ENCODE measurements at places on chromosomes 1 and 21.
A peak's percentile ranks its signal among the peaks of the same experiment; 100 is the strongest.

DNA sequence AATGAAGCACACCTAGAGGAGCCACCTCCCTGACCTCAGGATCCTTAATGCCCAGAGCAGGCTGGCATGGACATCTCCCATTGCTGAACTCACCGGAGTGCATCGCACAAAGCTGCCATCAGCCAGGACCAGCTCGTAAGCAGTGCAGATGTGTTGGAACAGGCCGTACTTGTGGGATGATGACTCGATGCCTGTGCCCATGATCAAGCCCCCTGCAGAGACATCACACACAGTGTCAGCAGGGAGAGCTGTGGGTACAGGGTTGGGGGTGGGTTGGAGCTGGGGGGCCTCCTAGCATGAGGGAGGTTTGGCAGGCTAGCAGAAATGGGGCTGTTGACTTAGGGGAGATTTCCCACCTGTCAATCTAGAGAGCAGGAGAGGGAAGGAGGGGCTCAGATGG lies 12.0 kb downstream of the DHCR24 start:
- DNase-seq: no peak

- DNase-seq: peak; percentile 87
Measured at GRCh38 chr1:10380594-10381275, 18.1 kb upstream of the PGD start.

GRCh38 chr21:33236766-33237165 lies 7.0 kb downstream of the IFNAR2 start:
- DNase-seq: no peak

GRCh38 chr1:1889847-1890505 lies 911 bp downstream of the GNB1 start:
- DNase-seq: peak; percentile 73

GRCh38 chr1:43442756-43443155 lies 11.0 kb downstream of the HYI start:
- DNase-seq: no peak

DNA sequence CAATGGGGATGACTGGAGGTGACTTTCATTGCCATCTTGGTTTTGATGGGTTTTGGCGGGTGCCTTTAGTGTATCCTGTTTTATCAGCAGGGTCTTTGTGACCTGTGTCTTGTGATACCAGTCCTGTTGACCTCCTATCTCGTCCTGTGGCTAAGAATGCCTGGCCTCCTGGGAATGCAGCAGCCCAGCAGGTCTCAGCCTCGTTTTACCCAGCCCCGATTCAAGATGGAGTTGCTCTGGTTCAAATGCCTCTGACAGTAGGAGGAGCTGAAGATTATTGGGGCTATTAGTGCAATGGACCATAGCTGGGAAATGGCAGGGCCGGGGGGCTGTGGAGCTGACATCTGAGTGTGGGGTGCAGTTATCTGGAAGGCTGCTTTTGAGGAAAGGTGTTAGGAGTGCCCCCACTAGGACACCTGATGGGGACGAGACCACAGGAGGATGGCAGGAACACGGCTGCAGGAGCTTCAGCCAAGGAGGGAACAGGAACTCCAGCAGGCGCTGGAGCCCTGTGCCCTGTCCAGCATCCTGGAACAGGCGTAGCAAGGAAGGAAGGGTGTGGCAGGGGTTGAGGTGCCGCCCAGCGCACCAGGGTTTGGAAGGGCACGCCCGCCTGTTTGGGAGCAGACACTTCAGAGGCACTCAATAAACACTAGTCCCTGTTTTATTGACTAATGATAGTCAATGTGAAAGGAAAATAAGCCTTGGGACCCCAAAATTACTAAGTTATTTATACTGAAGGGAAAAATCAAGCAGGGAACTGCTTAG lies 15.3 kb upstream of the AGPAT3 start:
- no peak for DNase-seq

- DNase-seq: no peak
Measured at GRCh38 chr1:101112051-101112780, 86.6 kb upstream of the DPH5 start.

- DNase-seq: peak; percentile 35
Measured at GRCh38 chr1:210438928-210439841, 110.5 kb downstream of the HHAT start.

- no peak for DNase-seq
Measured at GRCh38 chr1:202078241-202078640, 44.5 kb upstream of the GPR37L1 start.

DNA sequence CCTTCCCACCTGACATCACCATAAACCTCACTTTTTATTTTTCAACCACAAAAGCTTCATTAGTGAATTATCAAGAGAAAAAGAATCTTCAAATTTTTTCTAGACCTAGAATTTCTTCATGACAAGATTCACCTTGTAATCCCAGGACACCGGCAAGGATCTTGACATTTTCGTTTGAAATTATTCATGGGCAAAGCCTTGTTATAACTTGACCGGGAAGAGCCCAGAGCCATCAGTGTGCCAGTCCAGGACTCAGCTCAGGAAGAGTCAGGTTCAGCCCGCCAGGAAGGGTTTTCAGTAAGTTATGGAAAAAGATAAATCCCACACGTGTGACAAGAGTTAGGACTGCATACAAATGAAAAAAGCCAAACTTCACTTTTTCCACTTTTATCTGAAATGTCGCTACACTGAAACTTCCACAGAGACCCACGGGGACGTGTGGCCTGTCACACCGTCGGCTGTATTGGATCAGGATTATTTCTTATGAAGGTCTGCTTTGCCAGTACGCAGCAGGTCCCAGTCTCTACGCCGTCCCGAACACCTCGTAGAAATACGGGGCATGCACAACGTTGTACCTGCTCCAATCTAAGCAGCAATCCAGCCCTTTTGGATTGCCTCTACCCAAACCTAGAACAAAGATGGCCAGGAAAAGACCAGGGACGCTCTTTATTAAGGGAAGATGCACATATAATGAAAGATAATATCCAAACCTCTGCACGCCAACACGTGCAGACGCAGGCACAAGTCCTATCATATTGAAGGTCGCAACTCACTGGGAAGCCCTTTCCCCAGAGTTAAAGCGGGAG lies 916 bp downstream of the F3 start:
- DNase-seq: no peak

DNA sequence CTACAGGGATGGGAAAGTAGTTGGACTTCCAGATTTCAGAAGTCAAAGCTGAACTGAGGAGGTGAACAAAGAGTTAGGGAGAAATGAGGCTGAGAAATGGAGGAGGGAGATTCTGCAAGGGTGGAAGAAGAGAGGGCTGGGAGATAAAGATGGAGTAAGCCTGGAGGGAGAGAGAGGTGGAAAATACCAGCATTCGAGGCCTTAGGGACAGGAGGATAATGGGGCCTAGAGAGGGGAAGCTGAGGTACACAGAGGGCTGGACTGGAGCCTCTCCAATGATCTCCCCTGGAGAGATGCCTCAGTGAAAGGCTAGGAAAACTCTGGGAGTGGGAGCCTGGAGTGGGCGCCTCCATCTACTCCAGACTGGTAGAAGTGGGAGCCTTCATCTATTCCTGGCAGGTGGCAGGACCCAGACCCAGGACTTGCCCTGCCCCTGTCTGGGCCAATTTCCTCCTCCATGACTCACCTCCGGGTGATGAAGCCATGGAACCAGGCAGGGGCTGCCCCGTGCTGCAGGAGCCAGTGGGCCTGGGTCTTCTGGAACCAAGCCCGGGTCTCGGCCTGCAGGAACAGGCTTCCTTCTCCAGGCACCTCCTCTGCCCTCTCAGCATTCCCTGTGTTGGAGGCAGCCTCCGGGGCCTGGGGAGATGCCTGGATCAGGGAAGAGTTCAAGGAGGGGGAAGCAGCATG lies 1.9 kb downstream of the SH2D2A start:
- DNase-seq: no peak
